ENCODE measurements at places on chromosomes 3 and 15.

GRCh38 chr3:48552111-48552951 is 4.3 kb downstream of the PFKFB4 start:
- no peak for DNase-seq

DNA sequence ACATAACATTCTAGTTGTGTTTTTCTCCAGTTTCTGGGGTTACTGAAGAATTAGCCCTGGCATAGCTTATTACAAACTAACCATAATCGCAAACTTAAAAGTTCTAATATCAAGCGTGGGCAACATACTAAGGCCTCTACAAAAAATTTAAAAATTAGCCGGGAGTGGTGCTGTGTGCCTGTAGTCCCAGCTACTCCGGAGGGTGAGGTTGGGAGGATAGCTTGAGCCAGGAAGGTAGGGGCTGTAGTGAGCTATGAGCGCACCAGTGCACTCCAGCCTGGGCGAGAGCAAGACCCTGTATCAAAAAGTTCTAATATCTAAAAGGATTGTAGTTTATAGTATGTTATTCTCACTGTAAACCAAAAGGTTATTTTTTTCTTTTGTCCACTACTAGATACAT is 1.1 kb downstream of the OIP5 start:
- no peak for DNase-seq

- DNase-seq, result no peak
Measured at GRCh38 chr3:67362686-67363085, 291.7 kb downstream of the SUCLG2 start.

- no peak for DNase-seq
Measured at GRCh38 chr3:69838217-69838616, 99.0 kb downstream of the MITF start.

GRCh38 chr15:57961919-57962318 is 103.6 kb downstream of the ALDH1A2 start:
- no peak for DNase-seq

GRCh38 chr3:149599236-149599635 is 58.6 kb downstream of the WWTR1 start:
- DNase-seq, result no peak

- DNase-seq, result peak; percentile 18
Measured at GRCh38 chr15:91116113-91117067, 16.3 kb downstream of the SV2B start.

- DNase-seq, result peak; percentile 17
Measured at GRCh38 chr15:81947548-81947947, 98.3 kb downstream of the MEX3B start.

DNA sequence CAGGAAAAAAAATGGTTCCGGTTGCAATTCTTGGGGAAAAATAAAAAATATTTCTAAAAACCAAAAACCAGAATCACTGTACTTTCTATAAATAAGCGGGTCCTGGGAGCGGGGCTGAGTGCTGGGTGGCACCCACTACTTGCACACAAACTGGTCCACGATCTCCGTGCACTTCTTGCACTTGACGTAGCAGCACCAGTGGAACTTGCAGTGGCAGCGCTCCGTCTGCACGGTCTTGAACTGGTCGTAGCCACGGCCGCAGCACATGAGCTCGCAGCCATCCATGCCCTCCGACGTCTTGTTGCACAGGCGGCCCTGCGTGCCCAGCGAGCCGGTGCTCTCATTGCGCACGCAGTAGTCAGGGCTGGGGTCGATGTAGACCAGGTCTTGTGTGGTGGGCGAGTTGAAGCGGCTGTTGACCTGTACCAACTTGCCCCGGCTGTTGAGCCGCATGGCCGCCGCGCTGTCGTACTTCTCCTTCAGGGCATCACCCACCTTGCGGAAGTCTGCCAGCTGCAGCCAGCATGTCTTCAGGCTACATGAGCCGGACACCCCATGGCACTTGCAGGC is 17.1 kb downstream of the WNT5A start:
- no peak for DNase-seq

DNA sequence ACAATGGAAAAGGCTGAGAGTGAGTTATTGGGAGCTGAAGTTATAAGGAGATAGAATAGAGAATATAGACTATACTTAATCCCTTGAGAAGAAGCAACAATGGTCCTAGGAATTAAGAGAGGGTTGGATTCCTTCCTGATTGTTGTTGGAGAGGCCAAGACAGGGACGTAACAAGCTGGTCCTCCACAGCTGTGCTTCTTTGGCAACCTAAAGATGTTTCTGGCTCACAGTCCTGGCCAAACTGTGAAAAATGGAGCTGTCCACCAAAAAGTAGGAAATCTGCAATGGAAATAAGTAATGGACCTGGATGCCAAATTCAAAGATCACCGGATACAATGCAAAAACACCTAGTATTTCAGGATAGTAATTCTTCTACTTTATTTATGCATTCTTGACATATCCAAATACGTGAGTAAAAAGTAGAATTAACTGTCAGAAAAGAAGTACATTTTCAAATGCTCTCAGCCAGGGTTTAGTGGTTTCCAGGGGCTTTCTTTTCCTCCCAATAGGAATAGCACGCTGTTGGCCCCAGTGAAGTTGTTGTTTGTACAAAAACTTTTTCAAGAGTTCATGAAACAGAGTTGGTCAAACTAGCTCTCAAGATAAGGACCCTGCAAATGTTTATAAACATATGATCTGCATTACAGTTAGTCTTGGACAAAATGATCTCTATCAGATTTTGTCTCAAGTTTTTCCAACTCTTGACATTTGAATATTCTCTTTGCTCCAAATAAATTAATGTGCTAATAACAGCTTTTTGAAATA is 28.3 kb downstream of the CERS3 start:
- no peak for DNase-seq

DNA sequence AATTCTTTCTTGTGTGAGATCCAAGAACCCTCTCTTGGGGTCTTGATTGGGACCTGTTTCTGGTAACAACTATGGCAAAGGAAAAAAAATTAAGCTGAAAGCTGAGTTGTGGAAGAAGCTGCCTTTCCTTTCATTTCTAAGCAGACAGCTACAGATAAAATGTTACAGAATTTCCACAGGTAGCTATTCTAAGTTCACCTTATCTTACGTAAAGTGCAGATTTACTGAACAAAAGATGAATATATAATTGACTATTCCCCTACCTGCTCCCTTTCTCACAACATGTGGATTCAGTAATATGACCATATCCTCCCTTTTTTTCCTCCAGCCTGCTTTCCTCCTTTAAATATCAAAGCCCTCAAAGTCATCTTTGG is 36.6 kb downstream of the CLEC3B start:
- no peak for DNase-seq

GRCh38 chr3:105526360-105527111 is 159.8 kb downstream of the ALCAM start:
- no peak for DNase-seq

- DNase-seq, result no peak
Measured at GRCh38 chr3:64008487-64009351, 14.6 kb downstream of the PSMD6 start.

GRCh38 chr15:68833700-68834331 is 13.1 kb upstream of the ANP32A start:
- DNase-seq, result no peak

- DNase-seq, result no peak
Measured at GRCh38 chr3:160136421-160136820, 88.8 kb upstream of the C3orf80 start.

GRCh38 chr3:62875558-62876002 is 364 bp upstream of the CADPS start:
- DNase-seq, result no peak

DNA sequence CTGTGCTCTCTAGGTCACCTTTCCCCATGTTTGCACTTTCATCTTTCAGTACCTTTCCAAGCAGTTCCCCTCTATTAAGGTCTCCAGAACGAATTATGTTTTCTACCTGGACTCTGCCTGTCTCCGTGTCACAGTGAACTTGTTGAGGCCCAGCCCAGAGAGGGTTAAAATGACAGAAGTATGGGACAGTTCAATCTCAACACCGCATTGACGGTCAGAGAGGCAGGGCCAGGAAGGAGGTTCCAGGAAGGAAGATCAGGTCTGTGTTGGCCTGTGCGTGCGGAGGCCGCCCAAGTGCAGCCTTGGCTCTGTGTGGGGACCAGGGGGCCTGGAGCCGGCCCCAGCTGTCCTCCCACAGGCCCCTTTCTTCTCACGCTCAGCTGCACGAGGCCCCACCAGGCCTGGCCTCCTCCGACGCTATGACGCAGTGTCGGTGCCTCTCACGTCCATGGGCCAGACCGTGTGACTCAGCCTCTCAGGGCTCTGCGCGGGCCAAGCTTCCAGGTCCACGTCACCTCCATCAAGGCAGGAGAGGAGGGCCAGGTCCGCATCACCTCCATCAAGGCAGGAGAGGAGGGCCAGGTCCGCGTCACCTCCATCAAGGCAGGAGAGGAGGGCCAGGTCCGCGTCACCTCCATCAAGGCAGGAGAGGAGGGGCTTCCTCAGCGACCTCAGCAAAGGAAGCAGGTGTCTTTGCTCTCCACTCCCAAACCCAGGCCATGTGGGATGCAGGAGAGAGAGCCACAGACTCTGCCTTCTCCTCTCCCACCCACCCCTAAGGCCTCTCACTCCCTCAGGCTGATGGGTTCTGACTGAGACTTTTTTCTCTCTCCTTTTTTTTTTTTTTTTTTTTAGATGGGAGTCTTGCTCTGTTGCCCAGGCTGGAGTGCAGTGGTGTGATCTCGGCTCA is 83.1 kb downstream of the CPN2 start:
- no peak for DNase-seq

DNA sequence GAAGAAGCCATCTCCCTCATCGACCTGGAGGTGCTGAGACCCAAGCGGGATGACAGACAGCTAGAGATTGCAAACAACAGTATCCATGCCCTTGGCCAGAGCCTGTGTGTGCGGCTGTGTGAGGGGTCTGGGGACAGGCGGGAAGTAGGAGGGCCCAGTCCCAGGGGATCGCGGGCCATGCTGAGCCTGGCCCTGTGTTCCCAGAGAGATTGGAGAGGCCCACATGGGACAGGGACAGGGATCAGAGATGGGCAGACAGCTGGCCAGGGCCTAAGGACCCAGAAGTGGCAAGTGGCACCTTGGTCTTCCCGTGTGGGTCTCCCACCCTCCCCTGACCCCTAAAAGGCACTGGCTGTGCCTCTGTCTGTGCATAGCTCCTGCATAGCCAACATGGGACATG is 10.9 kb upstream of the RHO start:
- DNase-seq, result no peak

- no peak for DNase-seq
Measured at GRCh38 chr3:133384331-133385027, 15.4 kb upstream of the BFSP2 start.

DNA sequence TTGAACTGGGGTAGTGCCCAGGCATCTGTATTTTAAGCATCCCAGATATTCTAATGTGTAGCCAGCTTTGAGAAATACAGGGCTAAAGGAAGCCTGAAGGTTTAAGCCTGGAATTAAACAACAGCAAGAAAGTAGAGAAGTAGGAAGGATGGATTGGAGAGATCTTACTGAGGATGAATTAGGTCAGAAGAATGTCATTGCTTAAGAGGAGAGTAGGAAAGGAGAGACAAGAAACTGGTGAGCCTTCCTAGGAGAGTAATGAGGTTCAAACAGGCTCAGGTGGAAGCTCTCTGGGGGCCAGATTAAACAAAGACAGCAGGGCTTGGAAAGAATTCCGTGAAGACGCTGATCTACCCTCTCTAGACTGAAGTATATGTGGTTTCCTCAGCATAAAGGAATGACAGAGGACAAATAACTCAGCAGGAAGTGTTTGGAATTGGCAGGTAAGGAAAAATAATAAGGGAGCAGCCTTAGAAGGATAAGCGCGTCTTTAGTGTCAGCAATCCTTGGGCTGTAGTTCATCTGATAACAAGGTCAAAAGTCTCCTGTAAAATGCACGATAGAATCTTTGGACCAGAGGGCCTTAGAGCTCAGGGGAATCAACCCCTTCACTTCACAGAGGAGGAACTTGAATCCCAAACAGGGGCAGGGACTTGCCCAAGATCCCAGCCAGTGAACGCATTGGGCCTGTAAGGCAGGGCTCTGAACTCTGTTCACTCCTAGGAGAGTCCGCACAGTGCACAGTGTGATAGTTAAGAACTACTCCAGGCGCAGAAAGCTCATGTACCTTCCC is 90.9 kb downstream of the TP63 start:
- no peak for DNase-seq

DNA sequence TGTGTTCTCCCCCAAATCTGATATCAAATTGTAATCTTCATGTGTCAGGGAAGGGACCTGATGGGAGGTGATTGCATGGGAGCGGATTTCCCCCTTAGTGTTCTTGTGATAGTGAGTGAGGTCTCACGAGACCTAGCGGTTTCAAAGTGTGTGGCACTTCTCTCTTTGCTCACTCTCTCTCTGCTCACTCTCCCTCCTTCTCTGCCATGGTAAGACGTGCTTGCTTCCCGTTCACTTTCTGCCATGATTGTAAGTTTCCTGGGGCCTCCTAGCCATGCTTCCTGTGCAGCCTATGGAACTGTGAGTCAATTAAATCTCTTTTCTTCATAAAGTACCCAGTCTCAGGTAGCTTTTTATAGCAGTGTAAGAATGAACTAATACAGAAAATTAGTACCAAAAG is 30.6 kb upstream of the OR5H6 start:
- no peak for DNase-seq

GRCh38 chr3:169662132-169662842 is 1.2 kb downstream of the MECOM start:
- DNase-seq, result peak; percentile 46

DNA sequence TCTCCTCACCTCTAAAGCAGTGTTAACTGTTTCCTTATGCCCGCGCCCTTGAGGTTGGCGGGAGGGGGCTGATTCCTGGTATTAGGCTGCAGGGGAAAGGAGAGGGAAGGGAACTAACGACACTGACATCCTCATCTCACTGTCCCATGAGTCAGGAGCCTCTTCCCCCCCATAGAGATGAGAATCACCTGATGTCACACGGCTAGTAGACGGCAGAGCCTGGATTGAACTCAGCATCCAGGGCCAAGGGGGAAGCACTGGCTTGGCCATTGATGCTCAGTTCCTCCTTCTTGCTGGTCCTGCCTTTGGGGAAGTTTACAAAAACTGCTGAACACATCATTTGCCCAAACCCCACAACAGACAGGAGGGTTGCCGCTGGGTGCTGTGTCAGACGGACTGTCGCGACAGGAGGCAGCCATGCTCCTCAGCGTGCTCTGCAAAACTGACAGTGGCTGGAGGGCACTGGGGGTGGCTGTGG is 38.5 kb downstream of the IDH2 start:
- peak; percentile 98 for DNase-seq

GRCh38 chr3:11076711-11077110 is 77.6 kb upstream of the HRH1 start:
- DNase-seq, result no peak

- DNase-seq, result no peak
Measured at GRCh38 chr15:33341953-33342352, 31.2 kb downstream of the RYR3 start.

DNA sequence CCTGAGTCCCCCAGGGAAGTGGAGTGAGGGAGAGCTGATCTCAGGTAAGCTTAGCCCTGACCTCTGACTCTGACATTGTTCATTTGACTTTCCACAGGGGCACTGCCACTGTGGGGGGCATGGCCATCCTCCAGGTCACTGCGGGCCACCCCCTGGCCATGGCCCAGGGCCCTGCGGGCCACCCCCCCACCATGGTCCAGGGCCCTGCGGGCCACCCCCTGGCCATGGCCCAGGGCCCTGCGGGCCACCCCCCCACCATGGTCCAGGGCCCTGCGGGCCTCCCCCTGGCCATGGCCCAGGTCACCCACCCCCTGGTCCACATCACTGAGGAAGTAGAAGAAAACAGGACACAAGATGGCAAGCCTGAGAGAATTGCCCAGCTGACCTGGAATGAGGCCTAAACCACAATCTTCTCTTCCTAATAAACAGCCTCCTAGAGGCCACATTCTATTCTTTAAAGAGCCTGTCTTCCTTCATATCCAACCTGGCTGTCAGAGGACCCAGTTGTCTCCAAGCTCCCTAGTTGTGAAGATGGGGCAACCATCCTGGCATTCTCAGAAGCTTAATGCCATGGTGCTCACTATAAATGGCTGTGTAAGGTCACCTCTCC is 1.9 kb upstream of the DISP2 start:
- no peak for DNase-seq

All from CD14-positive monocyte (primary cell).